ENCODE measurements at places on chromosomes 7 and 10.

DNA sequence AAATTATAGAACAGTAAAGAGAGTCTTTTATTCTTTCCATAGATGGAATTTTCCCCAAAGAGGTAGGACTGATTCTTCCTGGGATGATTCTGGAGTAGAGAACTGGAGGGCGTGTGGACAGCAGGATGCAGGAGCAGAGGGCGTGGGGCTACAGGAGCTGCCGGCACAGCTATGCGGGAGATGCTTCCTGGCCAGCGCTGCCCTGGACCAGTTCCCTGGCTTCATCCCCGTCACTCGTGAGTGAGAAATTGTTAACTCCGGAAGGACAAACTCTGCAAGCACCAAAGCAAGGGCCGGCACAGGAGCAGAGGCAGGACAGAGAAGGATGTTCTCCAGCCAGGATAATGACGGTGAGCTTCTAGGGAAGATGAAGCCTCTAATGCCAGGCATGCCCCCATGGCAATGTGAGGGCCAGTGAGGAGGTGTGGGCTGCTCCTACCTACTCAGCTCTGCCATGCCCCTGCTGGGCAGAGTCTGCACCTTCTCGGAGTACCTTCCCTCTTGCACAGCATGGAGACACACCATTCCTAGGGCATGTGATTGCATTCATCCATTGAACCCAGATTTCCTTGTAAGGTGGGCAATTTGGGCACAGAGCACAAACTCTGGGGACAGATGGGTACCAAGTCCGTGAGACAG lies 760.9 kb upstream of the IGFBP3 start:
- no peak for DNase-seq

GRCh38 chr10:49595003-49595712 lies 15.0 kb upstream of the SLC18A3 start:
- no peak for DNase-seq

DNA sequence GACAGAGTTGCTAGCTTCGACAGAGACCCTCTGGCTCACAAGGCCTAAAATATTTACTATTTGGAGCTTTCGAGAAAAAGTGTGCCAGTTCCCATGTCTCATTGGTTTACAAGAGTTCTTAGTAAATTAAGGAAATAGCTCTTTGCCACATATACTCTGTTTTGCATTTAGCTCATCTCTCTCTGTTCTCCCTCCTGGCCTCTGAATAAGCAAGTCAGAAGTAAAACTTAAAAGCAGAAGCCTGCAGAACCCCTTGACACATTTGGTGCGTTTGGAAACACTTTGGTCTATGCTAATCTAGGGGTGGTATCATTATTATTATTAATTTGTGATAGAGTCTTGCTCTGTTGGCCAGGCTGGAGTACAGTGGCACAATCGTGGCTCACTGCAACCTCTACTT lies 6.4 kb downstream of the CARD11 start:
- no peak for DNase-seq

- no peak for DNase-seq
These were observed 40.0 kb upstream of the NPFFR1 start for GRCh38 chr10:70323697-70324338.

DNA sequence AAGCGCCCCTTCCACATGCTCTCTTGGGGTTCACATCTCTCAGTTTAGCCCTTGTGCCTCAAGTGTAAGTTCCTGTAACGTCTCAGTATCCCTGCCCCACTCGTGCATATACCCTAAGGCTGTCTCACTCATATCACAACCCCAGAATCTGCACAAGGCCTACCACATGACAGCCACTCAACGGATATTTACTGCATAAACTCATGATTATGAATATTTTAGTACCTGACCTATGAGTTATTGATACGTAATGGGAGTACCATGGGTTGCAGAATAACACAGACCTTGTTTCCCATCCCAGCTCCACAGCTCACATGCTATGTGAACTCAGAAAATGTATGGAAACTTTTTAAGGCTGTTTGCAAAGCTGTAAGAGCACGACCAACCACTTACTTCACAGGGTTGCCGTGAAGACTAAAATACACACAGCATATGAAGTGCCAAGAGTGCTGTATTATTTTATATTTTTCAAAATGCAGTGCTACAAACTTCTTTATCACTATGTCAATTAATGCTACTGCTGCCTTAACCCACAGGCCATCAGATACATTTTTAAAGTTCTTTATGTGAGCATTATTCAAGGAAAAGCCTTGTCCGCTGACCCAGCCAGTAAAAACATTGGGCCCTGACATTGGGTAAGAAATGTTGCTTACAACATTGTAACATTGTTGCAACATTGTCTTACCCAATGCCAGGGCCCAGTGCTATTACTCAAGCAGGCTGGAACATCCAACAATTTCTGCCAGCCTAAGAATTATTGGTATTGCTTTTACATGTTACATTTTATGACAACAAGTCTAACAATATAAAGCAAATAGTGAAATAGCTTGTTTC lies 97.2 kb downstream of the JAZF1 start:
- DNase-seq = no peak

- DNase-seq = no peak
These were observed 591 bp downstream of the UBE2H start for GRCh38 chr7:129952086-129952652.

DNA sequence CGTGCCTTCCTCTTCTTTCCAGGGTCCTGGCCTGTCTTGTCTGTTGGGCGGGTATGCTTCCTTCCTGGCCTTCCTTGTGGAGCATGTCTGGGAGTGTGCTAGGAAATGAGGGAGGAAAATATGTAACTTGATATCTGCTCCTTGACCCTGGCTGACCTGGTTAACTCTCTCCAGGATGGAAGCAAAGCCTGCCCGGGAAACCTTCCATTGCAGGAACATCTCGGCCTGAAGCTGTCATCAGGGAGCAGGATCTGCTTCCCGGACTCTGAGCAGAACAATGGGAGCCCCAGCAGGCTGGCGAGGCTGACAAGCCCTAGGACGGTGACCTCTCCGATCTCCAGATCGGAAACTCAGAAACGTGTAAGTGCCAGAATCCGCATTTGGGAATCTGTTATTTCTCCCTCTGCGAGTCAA lies 340.3 kb downstream of the FRMD4A start:
- no peak for DNase-seq

DNA sequence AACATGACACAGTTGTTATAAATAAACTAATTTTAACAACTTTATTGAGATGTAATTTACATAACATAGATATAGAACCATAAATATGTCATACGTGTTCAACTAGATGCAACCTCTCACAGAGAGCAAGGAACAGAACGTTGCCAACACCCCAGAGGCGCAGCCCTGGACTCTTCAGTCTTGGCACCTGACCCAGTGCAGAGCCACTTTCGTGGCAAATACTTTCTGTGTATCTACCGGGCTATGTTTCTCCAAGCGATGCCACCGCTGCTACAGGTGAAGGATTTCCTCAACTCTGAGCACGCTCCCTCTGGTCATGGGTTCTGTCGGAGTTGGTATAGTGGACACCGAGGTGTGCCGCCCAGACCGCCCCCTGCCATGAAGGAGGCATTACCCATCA lies 57.4 kb downstream of the TEX36 start:
- DNase-seq = no peak

- no peak for DNase-seq
These were observed 837.7 kb upstream of the AUTS2 start for GRCh38 chr7:68760556-68760955.

GRCh38 chr10:104831272-104831671 lies 190.2 kb downstream of the SORCS3 start:
- DNase-seq = no peak

DNA sequence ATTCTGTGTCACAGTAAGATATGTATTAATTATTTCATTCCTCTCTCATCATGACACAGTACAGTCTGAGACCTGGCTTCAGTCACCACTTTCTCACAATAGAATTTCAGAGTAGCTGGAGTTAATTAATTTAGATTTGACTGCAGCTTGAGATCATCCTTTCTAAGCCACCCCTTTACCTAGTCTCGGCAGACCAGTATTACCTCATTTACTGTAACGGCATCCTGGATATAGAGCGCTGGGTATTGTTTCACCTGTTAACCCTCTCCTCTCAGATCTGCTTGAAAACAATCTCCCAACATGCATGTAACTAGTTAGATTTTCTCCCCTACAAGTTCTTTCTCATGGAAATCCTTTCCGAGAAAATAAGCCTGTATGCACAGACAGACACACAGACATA lies 1057.5 kb downstream of the GATA3 start:
- DNase-seq = no peak

DNA sequence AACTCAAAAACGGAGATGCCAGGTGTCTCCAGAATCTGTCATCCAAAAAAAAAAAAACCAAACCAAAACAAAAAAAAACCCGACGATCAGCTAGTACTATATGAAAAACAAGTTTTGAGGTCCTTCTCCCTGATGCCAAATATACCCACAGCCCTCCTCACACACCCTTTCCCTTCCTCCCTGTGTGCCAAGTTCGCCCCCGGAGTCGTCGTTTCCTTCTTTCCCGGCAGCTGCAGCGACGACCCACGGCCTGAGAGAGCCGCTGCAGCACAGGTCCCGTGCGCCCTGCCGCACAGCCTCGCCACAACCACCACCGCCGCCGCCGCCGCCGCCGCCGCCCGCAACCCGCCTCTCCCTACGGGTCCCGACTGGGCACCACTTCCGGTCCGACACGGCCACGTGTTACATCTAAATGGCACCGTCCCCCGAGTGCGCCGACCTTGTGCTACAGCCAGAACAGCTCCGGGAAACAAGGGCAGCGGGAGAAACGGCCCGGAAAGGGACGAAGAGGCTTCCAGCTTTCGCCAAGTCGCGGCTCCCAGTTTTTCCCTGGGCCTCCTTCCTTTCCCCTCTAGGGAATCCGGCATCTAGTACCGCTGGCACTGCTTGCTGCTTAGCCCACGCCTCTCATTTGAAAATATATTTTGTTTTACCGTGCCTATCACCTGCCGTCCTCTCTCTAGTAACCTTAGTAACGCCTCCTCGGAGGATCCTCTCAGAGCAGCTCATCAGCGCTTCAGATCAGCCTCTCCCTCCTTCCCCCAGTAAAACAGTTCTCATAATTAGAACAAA lies at the start of gene FRA10AC1:
Gene FRA10AC1, minus strand, starts transcription at position 383 of the 792 bp plus-strand sequence. CDS start 2,486 bp downstream, outside the sequence.
- DNase-seq = peak; percentile 79

DNA sequence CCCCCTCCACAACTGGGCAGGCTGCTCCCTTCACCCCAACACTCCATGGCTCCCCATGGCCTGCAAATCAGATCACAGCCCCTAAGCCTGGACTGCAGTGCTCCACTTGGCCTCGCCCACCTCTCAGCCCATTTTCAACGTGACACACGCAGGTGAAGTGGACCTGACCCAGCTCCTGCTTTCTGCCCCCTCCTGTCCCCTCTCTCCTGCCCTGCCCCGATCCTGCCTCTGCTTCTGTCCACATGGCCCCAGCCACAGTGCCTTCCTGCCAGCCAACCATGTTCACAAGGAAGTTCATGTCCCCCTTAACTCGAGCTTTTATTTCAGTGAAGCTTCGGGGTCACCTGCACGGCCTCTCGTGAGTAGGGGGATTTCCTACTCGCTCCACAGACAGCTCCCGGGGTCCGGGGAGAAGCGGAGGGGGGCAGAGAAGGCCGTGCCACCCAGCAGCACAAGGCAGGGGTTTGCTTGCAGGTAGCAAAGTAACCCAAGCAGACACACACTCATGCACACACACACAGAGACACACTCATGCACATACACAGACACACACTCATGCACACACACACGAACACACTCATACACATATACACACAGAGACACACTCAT lies 537.5 kb downstream of the DNAJB6 start:
- no peak for DNase-seq

GRCh38 chr7:96826089-96826488 lies 116.4 kb upstream of the SEM1 start:
- no peak for DNase-seq

- no peak for DNase-seq
These were observed 536.3 kb downstream of the KCNMA1 start for GRCh38 chr10:77101341-77101740.
